ENCODE measurements at places on chromosomes 1 and 21. TPM values are rescaled to one million over a fixed set of nuclear protein-coding genes. Genes with fewer than 3 reads are reported as not detected.

DNA sequence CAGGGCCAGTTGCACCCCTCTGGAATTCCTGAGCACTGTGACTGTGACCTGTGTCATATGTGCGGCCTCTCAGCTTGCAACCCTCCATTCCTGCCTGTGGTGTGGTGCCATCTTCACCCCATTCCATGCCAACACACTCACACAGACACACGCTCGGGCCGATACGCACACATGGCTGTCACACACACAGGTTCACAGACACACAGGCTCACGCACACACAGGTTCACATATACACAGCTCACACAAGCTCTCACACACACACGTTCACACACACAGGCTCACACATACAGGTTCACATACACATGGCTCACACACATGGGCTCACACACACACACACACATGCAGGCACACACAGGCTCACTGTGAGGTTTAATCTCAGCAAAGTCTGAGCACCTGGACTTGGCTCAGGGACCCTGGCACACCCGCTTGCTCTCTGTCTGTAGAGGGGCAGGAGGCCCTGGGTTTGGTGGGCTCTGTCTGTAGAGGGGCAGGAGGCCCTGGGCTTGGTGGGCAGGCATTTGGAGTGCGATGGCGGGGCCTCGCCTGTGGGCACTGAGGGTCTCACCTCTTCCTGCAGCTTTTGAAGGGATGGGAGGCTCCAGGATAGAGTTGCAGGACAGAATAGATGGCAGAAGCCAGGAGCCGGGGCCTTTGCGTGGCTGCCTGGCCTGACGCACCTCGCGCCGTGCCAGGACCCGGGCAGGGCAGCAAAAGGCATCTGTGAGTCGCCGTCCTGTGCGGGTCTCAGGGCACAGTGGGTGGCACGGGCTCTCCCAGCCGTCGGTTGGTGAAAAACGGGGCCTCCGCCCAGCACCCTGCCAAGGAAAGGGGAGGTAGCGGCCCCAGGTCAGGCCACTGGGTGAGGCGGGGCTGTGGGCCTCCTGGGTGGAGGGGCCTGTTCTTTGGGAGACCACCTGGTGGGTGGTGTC lies 17.1 kb downstream of the COL18A1 start:
- no peak overlapping the region for H3K27ac ChIP-seq
- DNase-seq: peak; percentile 68
- H3K36me3 ChIP-seq: no peaks in the 10 kb centered on the region
- H3K4me1 ChIP-seq: no peaks in the 10 kb centered on the region

DNA sequence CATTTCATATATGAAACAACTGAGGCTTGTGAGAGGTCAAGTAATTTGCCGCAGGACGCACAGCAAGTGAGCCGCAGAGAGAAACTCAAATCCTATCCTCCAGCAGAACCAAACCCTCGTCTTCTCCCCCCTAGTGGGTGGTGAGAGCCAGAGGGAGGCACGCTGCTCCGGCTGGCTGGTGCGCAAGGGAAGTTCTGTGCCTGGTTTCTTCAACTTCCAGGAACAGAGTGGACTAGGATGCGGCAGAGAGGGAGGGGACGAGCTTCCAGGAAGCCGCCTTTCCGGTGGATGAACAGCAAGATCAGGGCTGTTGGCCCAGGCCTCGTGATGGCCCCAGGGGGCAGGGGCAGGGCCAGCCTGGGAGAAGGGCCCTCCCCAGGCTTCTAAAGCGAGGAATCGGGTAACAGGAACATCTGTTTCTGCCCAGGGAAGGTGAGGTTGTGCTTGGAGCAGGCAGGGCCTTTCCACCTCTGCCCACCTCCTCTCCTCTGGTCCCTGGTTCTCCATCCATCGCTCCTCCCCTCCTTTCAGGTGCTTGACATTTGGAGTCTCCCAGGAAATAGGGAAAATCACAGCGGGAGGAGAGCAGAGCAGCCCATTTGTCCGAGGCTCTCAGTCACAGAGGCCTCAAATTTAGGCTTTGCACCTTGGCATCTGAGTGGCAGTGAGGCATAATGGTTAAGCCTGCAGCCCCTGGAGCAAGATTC lies 16.8 kb upstream of the PDIK1L start:
- DNase-seq: peak; percentile 50
- H3K36me3 ChIP-seq: no peaks in the 10 kb centered on the region
- H3K4me1 ChIP-seq: no peaks in the 10 kb centered on the region
- no peak overlapping the region for H3K4me3 ChIP-seq
- no peaks in the 10 kb centered on the region for H3K27me3 ChIP-seq

- H3K27ac ChIP-seq: peak overlapping the region; percentile 7
- DNase-seq: peak; percentile 33
- no peaks in the 10 kb centered on the region for H3K4me1 ChIP-seq
- H3K36me3 ChIP-seq: no peaks in the 10 kb centered on the region
- H3K27me3 ChIP-seq: no peaks in the 10 kb centered on the region
These were observed 34.0 kb downstream of the SLC45A1 start for GRCh38 chr1:8351693-8352470.

DNA sequence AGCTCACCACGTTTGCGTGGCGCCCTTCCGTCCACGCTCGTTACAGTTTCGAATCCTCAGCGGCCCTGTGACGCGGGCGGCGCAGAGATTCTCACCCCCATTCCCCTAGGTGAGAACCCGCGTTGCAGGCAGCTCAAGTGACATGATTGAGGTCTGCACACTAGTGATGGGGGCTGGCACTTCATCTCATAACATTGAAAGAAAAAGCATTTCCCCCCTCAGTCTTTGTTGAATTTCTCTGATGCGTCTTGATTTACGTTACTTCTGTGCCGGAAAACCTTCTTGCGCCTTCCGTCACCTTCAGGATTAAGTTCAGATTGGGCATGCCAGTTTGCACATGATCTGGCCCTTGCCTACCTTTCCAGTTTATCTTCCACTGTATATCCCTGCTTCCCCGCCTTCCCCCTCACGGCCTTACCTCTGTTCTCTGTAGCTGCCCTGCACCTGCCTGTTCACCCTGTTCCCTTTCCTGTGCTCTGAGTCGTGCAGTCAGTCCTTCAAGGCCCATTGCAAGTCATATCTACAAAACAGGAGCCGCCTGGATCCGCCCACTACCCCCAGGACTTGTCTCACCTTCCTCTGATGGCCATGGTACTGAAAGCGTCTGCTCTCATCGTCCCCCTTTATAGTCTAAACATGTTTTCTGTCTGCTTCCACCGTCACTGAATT lies 1.1 kb downstream of the CTPS1 start:
- H3K36me3 ChIP-seq: peaks cover 3% of the 10 kb centered on the region
- no peak for DNase-seq
- H3K4me1 ChIP-seq: no peaks in the 10 kb centered on the region

DNA sequence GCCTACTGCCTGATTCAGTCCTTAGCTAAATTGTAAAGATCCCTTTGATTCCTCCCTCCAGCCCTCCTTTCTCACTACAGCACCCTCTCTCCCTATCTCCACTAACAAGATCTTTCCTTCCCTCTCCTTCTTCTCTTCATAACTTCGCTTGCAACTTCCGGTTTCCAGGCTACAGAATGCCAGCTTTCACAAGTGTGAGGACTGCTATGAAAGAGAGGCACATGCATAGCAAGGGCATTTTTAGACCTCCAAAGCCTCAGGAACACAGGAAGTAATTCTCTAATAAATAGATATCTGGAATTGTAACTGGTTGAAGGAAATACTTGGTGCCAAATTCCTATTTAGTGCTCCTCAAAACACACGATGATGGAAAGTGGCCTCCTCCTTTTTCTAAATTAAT lies 196.7 kb downstream of the HLX start:
- no peak overlapping the region for H3K4me3 ChIP-seq
- no peaks in the 10 kb centered on the region for H3K36me3 ChIP-seq
- H3K27ac ChIP-seq: no peak overlapping the region
- no peaks in the 10 kb centered on the region for H3K27me3 ChIP-seq

DNA sequence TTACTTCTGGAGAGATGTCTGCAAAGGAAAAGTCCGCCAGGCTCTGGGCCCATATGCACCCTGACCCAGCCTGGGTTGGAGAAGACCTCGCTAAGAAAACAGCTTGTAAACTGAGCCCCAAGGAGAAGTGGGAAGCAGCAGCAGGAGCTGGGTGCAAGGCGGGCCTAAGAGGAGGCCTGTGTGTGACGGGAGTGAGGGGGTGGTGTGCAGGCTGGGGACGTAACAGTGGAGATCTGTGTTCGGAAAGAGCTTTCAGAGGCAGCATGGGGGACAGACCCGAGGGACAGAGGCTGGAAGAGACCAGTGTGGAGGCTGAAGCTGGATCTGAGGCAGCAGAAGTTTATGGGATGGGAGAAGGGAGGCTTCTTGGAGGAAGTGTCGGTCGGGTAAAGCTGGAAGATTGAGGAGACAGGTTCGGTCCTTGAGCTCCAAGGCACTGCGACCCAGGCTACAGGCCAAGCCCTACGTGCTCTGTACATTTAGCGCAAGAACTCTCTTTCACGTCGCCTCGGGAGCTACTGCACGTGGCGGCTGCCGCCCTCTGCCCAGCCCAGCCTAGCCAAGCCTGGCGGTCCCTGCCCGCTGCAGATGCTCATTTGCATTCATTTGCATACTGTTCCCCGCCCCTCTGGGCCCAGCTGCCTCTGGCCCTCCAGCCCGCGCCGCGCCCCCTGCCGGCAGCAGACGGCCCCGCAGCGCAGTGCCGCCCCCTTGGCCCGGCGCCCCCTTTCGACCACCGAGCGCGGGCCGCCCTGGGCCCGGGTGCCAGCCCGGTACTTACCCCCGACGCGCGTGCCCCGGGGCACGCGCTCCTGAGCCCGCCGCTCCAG lies 6.3 kb downstream of the HPCA start:
- peak; percentile 41 for DNase-seq
- H3K4me1 ChIP-seq: no peaks in the 10 kb centered on the region
- H3K27ac ChIP-seq: no peak overlapping the region
- H3K27me3 ChIP-seq: no peaks in the 10 kb centered on the region

DRAXIN gene
- 0.21 TPM for total RNA-seq

FCGR2B gene
- 68.6 TPM for total RNA-seq

IL19 gene
- not detected for total RNA-seq

C1orf141 gene
- not detected for total RNA-seq

CFH gene
- total RNA-seq: 284 TPM
